ENCODE measurements at places on chromosomes 3 and 15.
A peak's percentile ranks its signal among the peaks of the same experiment; 100 is the strongest.

DNA sequence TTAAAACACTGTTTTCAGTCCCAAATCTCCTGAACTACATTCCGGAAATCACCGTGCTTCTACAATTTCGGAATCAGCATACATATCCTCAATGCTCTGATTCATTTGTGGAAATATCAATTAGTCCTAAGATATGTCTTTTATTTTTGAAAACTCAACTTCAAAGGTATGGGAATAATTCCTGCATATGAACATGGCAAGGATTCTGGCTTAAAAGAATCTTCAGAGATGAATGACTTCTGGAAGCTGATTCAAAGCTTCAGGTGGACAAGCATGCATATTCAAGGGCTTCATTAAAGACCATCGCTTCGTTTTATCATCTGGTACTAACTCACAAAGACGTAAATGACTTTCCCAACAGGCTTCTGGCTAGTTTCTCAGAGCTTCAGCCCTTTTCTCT lies 246.0 kb upstream of the LRRN1 start:
- no peak for DNase-seq

- peak; percentile 39 for DNase-seq
These were observed 3.0 kb upstream of the TLE3 start for GRCh38 chr15:70100474-70101341.

- DNase-seq, result peak; percentile 91
These were observed 44.8 kb upstream of the TLE3 start for GRCh38 chr15:70142322-70143191.

- DNase-seq, result no peak
These were observed 5.2 kb upstream of the SEMA3B start for GRCh38 chr3:50263478-50264382.

DNA sequence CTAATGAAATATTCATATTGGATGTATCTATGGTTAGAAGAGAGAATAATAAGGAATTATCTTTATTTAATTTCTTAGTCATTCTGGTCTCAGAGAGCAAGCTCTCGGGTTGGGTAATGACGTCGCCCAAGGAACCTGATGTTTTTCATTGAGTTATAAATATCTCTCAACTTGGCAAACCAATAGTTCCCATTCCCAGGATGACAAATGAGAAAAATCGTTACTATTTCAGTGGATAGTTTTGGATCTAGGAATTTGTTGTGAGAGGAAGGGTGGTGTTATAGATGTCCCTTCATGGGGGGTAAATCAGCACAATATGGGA lies 162.9 kb upstream of the NR2E3 start:
- DNase-seq, result no peak

DNA sequence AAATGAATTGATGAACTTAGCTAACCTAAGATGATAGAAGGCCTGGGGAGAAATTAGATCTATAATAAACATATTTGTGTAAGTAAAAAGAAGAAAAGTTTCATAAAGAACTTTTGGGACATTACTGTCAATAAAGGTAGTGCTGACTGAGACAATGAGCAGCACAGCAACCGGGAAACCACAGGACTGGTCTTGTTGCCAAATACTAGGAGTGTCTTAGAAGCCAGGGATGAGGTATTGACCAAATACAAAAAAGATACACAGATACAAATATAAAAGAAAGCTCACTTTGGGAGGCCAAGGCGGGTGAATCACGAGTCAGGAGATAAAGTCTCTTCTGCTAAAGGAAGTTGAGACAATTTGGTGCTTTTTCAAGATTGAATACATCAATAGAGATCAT lies 362.4 kb upstream of the ZNF385D start:
- DNase-seq, result no peak

- peak; percentile 14 for DNase-seq
These were observed 97.9 kb downstream of the PLD1 start for GRCh38 chr3:171712171-171712938.

DNA sequence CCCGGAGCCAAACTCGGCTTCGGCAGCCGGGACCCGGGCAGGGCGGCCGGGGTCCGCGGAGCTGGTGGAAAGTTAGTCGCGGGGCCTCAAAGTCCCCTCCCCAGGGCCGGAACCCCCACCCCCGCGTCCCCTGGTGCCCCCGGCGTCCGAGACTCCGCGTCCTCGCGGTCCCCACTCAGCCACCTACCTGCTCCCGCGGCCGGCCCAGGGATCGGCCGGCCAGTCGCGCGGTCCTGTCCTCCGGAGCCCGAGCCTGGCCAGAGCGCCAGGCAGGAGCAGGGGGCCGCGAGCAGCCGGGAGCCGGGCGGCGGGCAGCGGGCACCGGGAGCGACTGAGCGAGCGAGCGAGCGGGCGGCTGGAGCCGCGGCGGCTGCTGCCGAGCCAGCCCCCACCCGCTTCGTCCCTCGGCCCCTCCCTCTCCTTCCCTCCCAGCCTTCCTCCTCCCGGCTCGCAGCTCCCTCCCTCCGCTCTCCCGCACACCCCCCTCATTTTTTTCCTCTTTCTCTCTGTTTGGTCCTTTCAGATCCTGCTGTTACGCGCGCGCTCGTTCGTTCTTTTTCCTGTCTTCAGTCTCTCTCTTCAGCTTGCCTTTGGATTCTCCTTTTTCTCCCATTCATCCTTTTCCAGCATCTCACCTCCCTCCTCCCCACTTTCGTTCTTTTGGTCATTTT lies at the start of gene MEGF11:
MEGF11 (minus strand) TSS at position 333 of the 671 bp plus-strand sequence. CDS start 125,347 bp downstream, outside the sequence.
- DNase-seq, result peak; percentile 15

- peak; percentile 96 for DNase-seq
These were observed at the start of gene C15orf62 for GRCh38 chr15:40769274-40770146. Gene C15orf62, plus strand, starts transcription at chr15:40769980. Its CDS starts 516 bp downstream, at chr15:40770496.

DNA sequence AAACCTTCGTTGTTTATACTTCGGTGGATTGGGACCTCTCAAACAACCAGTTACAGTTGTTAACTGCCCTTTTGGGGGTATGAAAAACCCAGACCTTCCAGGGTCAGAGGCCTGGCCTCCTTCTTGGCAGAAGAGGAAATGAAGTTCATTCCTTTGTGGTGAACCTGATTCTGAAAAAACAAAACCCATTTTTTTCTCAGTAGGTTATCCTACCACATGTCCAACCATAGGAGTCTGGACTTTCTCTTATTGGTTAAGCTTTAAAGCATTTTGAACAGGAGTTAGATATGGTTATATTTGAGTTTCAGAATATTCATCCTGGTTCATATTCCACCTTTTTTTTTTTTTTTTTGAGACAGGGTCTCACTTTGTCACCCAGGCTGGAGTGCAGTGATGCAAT lies 7.2 kb upstream of the LACTB start:
- no peak for DNase-seq

GRCh38 chr3:114651555-114651954 lies 357.7 kb downstream of the TIGIT start:
- DNase-seq, result no peak

DNA sequence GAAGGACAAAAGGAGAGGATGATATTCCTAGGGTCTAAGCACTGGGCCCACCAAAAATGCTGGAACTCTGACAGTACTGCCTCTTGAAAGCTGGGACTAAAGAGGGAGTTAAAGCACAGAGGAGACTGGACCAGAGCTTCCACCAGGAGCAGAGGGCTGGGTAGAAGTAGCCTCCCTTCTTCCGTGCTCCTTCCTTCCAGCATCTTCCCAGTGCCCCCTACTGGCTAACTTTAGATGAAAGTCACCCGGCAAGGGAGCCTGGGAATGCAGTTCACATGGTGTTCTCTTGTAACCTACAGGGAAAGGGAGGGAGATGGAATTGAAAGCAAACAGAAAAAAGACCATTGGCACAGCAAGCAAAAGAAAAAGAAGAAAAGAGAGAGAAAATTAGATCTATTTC lies 106.1 kb upstream of the COL8A1 start:
- DNase-seq, result peak; percentile 72

DNA sequence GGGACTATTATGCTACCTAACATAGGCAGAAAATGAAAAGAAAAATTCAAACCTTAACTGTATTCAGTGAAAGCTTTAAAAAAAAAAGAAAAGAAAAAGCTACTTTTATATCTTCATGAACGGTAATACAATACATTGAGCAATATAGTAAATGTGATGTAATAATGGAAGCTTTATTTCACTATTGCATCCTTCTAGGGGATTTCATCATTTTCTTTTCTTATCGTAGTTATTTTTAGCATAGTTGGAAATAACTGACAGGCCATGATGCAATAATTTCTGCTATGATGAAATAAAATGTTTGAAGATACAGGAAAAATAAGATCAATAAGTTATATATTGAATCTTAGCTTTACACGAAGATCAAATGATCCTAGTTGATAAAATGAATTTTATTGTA lies 40.3 kb upstream of the ZCWPW2 start:
- DNase-seq, result no peak

DNA sequence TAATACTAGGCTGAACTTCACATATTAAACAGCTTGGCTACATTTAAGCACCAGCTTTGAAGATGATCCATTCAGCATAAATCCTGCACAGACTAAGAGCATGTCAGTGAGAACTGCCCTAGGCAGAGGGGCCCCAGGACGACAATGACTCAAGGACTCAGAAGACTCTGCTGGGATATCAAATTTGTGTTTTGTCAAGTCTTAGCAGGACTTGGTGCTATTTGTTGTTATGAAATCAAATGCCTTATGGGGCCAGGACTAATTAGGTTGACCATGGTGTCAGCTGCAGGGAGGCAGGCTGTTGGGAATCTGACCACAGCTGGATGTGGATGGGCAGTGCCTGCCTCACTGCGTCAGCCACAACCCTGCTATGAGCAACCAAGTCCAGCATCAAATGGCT lies 91.8 kb downstream of the RYR3 start:
- DNase-seq, result peak; percentile 1

DNA sequence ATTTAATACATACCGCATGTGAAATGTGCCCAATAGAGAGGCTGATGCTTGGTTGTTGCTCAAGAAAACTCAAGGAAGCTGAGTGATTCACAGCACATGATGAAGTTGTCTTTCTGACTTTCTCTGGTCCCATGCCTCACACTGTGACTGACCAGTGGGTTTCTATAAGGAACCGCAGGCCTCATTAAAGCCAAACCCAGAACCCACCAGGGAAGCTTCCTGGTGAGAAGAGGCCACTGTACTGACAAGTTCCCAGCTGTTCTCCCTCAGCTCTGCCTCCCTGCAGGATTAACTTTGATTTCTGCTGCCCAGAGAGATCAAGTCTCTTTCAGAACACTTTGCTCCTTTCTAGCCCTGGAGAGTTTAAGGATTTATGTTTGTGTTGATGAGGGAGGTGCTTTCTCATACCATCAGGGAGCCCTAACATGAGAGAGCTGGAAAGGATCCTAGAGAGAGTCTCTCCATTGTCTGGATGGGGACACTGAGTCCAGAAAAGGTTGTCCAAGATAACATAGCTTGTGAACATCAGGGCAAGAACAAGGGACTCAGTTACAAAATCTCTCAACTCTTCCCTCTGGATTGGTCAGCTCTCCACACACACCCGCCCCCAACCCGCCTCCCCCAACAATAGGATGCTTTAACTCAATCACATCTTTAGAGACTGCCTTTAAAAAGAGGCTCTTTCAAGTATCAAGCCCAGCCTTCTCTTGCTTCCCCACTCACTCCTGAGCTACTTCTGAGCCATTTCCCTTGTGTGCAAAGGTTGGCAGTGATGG lies 303.2 kb upstream of the TLE3 start:
- no peak for DNase-seq

- no peak for DNase-seq
These were observed 1121.8 kb downstream of the TBL1XR1 start for GRCh38 chr3:176075491-176075890.

- DNase-seq, result no peak
These were observed 545.3 kb downstream of the MAGI1 start for GRCh38 chr3:65493371-65493882.

DNA sequence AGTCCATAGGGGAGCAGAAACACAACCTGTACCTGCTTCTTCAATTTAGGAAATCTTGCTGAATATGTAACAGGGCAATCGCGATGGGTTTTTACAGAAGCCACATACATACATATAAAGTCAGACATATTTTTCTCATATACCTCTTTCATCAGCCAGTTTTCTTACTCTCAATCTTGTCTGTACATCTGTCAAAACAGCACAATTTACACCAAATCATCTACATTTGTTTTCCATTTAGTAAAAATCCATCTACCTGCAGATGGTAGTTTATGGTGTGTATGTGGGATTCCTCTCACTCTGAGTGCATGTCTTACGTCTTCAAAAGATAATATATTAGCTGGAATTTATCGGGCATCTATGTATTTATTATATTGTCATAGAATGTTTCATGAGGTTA lies 208.7 kb downstream of the ZPLD1 start:
- no peak for DNase-seq

DNA sequence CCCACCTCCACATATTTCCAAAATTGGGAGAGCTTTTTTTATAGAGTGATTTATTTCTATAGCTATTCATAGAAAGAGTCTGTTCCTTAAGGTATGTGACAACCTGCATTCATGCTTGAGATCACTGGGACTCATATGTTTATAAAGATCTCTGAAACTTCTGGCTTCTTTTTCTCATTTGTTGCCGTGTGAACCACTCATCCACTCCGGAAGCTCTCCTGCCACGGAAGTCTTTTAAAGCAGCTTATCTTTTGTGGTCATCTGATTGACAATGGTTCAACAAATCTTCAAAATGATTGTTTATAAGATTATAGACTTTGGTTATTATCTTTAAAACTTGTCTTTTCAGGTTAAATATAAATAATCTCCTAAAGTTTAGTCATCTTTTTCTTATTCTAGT lies 260.5 kb downstream of the C3orf38 start:
- DNase-seq, result no peak

DNA sequence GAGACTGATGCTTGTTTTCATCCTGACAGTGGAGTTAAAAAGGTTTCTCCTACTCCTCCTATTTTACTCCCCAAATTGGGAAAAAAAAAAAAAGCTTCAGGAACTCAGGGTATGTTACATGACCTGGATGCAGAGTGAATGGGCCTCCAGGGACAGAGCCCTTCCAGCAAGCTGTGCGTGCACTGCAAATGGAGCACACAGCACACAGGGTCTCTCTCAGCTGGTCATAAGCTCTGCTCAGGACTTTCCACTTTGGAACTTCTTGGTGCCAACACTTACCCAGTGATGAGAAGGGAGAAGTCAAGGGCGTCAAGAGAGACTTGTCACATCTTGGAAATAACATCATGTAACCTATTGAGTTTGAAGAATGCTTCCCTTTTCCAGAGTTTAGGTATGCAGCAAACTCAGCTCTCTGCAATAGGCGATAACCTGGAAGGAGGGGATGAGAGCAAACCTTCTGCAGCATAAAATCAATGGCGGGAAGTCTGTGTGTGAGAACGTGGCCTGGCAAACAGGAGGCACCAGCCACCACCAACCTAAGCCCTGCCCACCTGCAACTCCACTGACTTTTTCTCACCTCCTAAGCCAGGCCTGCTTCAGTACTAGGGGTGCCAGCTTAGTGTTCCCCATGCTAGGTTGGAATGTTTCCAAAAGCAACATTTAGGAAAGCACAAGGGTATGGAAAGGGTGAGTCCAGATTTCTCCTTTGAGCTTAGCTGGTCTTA lies 39.8 kb downstream of the MYZAP start:
- no peak for DNase-seq

GRCh38 chr15:28002136-28002861 lies 96.8 kb downstream of the OCA2 start:
- DNase-seq, result no peak

- no peak for DNase-seq
These were observed 46.1 kb downstream of the MYRIP start for GRCh38 chr3:39855517-39855916.

GRCh38 chr15:40244961-40245523 lies 6.2 kb downstream of the PAK6 start:
- no peak for DNase-seq
